Placental epithelial cell (primary cell): ENCODE measurements at places on chromosomes 2 and 18. TPM values are rescaled to one million over a fixed set of nuclear protein-coding genes. Genes with fewer than 3 reads are reported as not detected.

The SLC4A3 gene
- 5.9 and 6.8 TPM in 2 replicates for total RNA-seq

The GCA gene
- 5.9 and 8.4 TPM in 2 replicates for total RNA-seq

The SFT2D3 gene
- total RNA-seq = 9.0 and 13.1 TPM in 2 replicates

The UGT1A9 gene
- not detected in 2 replicates for total RNA-seq

The DOK6 gene
- total RNA-seq = under 0.01 TPM in 1 of 2 replicates, not detected in the other

The DYNC1I2 gene
- total RNA-seq = 106 and 118 TPM in 2 replicates

The MAP3K19 gene
- total RNA-seq = not detected in 2 replicates

The PLEKHA3 gene
- total RNA-seq = 5.1 and 8.5 TPM in 2 replicates

The CSRNP3 gene
- total RNA-seq = 2.3 and 7.5 TPM in 2 replicates

The FAM210A gene
- total RNA-seq = 15.3 and 18.5 TPM in 2 replicates

The FBXO11 gene
- total RNA-seq = 35.1 and 58.9 TPM in 2 replicates
